Activated T-cell treated with anti-CD3 and anti-CD28 coated beads for 24 hours (primary cell): ENCODE measurements at places on chromosomes 5 and 9.

DNA sequence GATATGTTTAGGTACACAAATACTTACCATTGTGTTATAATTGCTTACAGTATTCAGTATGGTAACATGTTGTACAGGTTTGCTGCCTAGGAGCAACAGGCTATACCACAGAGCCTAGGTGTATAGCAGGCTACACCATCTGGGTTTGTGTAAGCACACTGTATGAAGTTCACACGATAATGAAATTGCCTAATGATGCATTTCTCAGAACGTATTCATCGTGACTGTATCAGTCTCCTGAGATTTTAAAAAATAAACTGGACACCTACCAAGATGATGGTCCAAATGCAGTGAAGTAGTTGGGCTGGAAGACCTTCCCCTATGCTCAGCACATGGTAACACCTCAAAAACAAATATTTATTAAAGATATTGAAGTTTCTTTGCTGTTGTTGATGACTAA, 103.3 kb upstream of the NFIB start:
- no peak for DNase-seq

- DNase-seq = no peak
Measured at GRCh38 chr5:140242099-140242498, 60.8 kb downstream of the PFDN1 start.

- DNase-seq = no peak
Measured at GRCh38 chr5:42836070-42836769, 24.5 kb upstream of the SELENOP start.

- no peak for DNase-seq
Measured at GRCh38 chr5:120055858-120056257, 408.2 kb upstream of the PRR16 start.

DNA sequence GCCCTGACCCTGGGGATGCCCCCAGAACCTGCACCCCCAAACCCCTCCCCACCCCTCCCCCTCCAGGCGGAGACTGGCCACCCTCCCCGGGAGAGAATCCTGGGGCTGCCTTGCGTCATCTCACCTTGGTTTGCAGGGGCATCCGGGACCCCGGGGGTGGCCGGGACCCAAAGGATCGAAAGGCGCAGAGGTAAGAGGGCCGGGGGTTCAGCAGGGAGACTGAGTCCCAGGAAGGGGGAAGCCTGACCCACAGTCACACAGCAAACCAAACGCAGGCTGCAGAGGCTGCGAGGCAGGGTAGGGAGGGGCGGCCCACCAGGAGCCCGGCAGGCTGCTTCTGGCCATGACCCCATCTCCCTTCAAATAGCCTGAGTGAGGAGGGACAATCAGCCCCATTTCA, 33.8 kb upstream of the ORM1 start:
- DNase-seq = no peak

DNA sequence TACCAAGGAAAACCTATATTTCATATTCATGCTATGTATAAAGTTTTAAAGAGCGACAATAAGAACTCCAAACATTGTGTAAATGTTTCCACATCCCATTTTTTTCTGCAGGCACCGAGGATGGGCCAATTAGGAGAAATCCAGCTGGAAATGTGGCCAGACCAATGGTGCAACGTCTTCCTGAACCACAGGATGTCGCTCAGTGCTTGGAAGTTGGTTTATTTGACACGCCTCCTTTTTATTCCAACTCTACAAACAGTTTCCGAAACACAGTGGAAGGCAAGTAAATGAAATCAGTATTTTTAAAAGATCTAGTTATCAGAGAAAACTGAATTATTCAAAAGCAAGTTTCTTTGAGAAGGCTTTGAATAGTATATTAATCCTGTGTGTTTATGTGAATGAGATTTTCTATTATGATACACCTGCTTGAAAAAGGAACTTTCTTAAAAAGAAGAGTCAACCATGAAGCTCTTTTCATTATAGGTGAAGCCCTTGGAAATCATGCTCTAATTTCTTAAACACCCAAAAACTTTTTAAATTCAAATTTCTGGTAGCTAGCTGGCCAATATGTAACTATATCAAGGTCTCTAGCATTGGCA, 9.1 kb downstream of the TYRP1 start:
- no peak for DNase-seq

DNA sequence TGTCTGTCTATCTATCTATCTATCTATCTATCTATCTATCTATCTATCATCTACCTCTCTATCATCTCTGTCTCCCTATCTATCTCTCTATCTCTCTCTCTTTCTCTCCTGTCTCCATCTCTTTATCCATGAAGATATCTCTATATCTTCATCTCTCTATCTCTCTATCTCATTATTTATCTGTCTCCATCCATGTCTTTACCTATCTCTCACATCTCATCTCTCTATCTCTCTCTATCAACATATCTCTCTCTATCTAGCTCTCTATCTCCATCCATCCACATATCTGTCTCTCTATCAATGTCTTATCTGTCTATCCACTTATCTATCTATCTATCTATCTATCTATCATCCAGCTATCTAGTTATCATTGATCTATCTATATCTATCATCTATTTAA, 292.1 kb upstream of the IRX2 start:
- no peak for DNase-seq

DNA sequence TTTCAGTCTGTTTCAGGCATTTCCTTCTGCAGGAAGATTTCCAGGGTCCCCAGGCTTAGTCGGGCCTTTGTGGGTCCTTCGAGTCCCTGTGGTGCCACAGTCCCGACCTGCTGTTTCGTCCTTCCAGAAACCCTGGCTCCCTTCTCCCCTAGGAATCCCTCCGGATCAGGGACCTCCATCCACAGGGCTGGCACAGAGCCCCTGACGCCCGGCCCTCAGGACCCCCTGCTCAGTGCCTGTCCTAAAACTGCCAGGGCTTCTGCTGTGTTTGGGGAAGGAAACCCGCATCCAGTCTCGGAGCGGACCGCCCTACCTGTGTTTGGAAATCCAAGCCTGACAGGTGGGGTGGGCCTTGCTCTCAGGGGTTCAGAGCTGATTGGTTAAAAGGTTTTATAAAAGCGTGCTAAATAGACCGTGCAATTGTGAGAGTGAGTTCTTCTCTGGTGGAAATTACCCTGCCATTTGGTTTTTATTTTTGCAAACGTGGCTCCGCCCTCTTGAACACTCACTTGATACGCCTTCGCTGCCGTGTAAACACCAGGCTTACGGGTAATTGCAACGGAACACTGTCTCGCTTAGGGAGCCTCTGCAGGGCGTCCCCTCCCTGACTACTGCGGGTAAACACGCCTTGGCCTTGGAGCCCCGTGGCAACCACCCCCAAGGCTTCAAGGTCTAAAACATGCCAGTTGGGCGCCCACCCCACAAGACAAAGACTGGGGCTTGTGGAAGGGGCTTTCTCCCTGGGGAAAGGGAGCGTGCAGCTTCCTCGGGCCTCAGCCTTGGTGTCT, 121.2 kb downstream of the PHF2 start:
- no peak for DNase-seq

DNA sequence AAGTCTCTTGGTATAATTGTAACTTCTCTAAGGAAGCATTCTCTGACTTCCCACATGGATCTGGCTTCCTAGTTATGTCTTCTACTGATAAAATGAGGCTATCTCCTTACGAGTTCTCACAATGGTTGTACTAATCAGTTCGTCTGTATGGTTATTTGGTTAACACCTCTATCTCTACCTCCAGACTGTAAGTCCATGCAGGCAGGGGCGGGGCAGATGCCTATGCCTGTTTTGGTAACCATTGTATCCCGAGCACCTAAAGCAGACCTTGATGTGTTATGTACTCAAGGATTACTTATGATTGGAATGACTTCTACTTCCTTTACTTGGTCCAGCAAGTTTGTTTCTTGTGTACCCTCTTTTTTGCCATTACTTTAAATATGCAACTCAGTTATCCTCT, 125.0 kb upstream of the PITX1 start:
- DNase-seq = no peak

DNA sequence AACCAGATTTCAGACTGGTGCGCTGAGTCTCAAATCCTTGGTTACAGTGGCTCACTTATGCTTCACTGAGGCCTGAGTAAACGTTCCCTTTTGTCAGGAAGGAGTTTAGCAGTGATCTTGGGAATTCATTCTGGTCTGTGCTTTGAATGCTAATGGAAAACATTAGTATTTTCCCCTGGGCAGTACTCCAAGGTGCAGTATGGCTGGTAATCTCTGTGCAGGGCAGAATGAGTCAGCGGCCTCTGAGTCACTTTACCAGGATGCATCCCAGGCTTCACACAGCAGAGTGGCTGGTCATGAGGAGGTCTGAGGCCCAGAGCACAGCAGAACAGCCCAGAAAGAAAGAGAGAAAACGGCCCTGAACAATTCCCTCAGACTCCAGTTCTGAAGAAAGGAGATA, 54.0 kb downstream of the PCA3 start:
- no peak for DNase-seq

- DNase-seq = no peak
Measured at GRCh38 chr9:36842560-36843530, 191.2 kb downstream of the PAX5 start.

DNA sequence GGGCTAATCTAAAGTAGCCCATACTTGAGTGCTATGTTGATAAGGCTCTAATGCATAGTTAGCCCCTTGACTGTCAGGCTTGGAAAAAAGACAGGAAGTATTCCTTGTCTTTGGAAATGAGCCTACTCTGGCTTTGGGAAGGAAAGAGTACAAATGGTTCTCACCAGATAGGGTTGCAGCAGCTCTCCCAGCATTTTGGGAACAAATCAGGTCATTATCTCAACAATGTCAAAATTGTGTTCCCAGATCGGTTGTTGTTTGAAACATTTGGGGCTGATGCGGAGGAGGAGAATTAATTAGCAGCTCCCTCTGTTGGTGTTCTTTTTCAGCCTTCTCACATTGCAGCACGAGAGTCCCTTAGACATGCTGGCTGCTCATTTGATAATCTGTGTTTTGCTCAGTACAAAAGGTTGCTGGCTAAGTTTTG, 294.7 kb upstream of the DMRT1 start:
- no peak for DNase-seq

GRCh38 chr9:92931606-92932005, 15.7 kb upstream of the FGD3 start:
- no peak for DNase-seq

DNA sequence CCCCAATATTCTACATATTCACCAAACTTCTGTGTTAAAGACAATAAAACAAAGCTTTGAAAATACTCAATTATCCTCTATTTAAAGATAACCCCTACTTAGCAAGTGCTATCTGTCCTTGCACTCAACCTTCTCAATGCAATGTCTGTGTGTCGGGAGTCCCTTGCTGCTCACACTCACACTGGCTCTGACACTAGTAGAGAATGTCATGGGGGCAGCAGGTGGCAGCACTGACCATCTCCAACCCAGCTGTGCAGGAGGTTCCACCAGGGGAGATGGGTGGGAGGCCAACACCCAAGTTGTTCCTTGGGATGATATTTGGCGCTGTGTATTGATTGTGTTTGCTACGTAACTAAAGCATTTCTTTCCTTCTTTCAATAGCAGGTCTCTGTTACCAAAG, 59.4 kb upstream of the SIMC1 start:
- no peak for DNase-seq

DNA sequence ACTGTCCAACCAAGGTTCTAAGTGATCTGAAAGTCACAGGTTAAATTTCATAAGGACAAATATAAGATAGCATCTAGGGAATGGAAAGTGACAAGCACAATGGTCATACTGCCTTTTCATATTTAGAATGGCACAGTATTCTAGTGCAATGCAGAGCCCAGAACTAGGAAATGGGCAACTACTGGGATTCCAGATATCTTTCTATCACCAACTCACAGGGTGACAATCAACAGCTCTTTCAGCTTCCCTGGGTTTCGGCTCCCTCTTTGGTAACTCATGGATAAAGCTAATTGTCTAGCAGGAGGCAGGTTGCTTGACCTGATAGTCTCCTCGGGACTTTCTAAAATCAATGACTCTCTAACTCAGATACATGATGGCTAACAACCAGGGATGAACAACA, 60.4 kb downstream of the NR3C1 start:
- DNase-seq = no peak

DNA sequence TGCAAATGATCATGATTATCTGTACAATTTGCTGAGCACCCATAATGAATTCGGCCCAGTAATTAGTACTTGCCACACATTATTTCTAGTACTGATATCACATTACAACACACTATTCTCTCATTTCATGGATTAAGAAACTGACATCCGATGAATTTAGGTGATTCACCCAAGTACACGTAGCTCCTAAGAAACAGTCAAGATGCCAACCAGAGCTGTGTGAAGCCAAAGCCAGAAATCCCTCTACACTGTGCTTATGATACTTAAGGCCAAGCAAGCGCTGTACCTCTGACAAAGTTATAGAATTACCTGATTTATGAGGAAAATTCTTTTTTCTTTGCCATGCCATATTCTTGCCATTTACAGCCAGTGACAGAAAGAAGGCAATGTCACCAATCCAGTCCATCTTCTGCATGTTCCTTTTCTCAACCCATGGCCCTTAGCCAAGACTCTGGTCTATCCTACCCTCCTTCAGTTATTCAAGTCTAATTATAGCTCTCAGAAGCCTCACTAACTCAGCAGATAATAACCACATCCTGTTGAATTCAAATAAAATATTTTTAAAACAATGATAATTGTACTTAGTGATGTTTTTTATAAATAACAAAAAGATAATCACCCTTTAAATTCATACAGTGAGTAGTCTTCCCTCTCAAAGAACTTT, 74.3 kb upstream of the PTGER4 start:
- DNase-seq = no peak

DNA sequence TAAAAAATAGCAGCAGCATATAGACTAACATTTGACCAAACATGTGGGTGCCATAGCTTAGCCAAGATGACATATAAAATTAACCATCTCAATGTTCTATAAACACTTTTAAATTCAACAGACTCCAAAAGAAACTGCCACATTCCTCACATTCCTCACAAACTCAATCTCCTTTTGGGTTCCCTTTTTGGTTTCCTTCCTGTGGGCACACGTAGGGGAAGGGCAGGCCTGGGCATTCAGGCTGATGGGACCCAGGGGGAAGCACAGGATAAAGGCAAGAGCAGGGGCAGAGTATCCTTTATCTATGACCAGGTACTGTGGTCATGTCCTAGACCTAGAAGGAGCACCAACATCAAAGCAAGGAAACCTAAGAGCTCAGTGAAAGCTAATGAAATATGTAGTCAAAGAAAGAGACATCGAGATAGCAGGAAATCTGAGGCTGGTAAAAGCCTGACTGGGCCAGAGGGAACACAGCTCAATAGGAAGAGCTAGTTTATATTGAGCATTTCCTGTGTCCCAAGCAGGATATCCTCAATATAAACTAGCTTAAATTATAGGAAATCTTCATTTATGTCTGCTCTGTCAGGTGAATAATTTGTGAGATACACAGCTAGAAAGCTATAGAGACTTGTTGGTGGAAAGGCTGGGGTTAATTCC, 13.6 kb upstream of the ERAP1 start:
- no peak for DNase-seq

GRCh38 chr5:136123236-136123768, 9.3 kb upstream of the SMAD5 start:
- DNase-seq = no peak

GRCh38 chr5:61050292-61050691, 105.3 kb downstream of the NDUFAF2 start:
- DNase-seq = no peak
